Colonic mucosa (tissue), 4 donors: ENCODE measurements at places on chromosomes 1 and 21.
A peak's percentile ranks its signal among the peaks of the same experiment; 100 is the strongest.

GRCh38 chr1:223022641-223023473 lies 120.2 kb downstream of the TLR5 start:
- no peak for DNase-seq

GRCh38 chr1:230375780-230376179 lies 50.4 kb downstream of the PGBD5 start:
- no peak for DNase-seq

- DNase-seq: no peak
Observed at GRCh38 chr21:31117128-31117916, 79.0 kb upstream of the KRTAP19-8 start.

DNA sequence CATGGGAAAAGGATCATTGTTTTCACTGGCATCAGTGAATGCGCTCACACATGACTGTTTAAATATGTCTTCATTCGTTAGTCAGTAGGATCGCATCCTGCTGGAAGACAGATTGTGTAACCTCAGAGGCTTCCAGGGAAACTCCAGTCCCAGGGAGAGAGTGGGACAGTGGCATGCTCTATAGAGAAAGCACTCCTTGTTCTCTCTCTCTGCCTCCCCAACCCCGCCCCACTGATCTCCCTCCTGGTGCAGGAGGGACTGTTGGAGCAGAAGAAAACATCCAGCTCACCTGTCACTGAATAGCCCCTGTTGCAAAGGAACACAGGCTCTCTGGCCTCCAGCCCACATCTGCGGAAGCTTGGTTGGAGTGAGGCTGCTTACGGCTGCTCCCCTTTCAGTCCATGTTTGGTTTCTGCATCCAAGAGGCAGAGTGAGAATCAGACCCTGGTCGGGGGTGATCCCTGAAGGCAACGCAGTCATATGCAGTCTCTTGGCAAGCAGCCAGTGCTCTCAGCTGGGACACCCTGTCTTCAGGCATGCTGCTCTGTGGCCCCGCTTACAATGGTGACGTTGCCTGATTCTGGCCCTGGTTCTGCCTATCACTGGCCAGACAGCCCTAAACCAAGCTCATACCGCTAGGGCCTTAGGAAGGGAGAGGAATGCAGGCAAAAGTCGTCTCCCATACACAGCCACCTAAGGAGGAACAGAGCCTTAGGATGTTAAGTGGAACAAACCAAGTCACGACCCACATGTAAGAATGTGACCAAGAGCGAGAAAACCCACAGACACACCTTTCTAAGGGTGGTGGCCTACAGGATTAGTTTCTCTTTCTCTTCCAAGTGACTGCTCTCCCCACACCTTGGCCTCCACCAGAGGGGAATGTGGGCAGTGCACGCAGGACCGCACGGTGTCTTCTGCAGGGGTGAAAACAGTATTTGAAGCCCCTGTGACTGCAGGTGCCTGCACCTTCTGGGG lies 39.7 kb downstream of the BACE2 start:
- peak; percentile 40 for DNase-seq

DNA sequence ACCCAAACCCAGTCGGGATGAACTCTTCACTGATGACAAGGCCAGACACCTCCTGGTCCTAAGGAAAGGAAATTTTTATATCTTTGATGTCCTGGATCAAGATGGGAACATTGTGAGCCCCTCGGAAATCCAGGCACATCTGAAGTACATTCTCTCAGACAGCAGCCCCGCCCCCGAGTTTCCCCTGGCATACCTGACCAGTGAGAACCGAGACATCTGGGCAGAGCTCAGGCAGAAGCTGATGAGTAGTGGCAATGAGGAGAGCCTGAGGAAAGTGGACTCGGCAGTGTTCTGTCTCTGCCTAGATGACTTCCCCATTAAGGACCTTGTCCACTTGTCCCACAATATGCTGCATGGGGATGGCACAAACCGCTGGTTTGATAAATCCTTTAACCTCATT lies 10.1 kb downstream of the CZIB start:
- no peak for DNase-seq

DNA sequence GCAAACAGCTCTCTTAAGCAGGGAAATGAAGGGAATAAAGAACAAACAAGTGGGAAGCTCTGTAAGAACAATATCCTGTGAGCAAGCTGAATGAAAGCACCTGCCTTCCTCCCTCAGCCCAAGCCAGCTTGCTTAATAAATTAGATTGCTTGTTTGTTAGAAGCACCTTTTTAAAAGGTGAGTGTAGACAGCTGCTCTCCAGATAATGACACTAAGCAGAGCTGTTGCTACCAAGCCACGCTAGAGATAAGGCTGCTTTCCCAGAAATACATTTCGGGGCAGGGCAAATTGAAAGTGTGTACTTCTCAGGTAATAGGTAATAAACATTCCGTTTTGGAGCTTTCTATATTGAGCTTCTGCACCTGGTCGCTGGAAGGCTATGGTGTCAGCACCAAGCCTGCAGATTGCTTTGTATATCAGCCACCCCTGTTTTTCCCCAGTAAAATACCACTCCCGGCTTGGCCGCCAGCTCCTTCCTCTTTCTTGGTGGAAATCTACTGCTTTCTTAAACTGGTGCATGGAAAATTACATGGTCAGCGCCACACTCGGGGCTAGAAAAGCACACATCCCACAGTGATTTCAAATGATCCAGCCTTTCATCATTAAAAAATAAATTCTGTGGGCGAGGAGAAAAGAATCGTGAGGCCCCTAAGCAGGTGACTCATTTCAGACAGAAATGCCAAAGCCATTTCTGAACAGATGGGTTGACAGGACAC lies 151.3 kb downstream of the ETS2 start:
- DNase-seq: peak; percentile 68

GRCh38 chr1:160863774-160864131 lies 1.1 kb upstream of the CD244 start:
- no peak for DNase-seq

GRCh38 chr1:246526915-246527314 lies 19.8 kb upstream of the SMYD3 start:
- no peak for DNase-seq

DNA sequence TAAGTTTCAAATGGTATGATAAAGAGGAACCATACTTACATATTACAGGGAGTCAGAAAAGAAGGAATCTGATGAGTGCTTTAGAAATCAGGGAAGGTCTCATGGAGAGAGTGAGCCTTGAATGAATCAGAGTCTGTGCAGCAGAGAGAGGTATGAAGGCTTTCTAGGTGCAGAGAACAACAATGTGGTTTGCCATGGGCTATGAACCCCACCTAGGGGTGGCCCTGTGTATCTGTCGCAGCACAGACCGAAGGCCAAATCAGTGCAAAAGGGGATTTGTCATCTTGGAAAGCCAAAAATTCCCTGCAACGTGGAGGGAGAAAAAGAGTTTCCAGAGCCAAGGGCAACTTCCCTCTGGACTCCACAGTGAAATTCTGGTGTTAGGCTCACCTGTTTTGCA lies 3.5 kb downstream of the PAPPA2 start:
- no peak for DNase-seq

GRCh38 chr1:10612436-10613160 lies 137.8 kb downstream of the PEX14 start:
- no peak for DNase-seq

- no peak for DNase-seq
Observed at GRCh38 chr1:58921342-58921741, 137.5 kb upstream of the JUN start.

- DNase-seq: no peak
Observed at GRCh38 chr21:44020551-44020950, 8.4 kb downstream of the TRAPPC10 start.

- peak; percentile 100 for DNase-seq
Observed at GRCh38 chr1:6579374-6580118, at the start of gene ZBTB48. Gene ZBTB48, plus strand, starts transcription at chr1:6579994. Its CDS starts 616 bp downstream, at chr1:6580610.

- no peak for DNase-seq
Observed at GRCh38 chr21:34996304-34997101, 52.6 kb downstream of the RUNX1 start.

GRCh38 chr1:27351541-27352107 lies 9.8 kb downstream of the SYTL1 start:
- no peak for DNase-seq
